H1 (cell line): ENCODE measurements at places on chromosomes 1 and 21.

GRCh38 chr21:31752352-31752751, 20.4 kb upstream of the SCAF4 start:
- no peak for DNase-seq

DNA sequence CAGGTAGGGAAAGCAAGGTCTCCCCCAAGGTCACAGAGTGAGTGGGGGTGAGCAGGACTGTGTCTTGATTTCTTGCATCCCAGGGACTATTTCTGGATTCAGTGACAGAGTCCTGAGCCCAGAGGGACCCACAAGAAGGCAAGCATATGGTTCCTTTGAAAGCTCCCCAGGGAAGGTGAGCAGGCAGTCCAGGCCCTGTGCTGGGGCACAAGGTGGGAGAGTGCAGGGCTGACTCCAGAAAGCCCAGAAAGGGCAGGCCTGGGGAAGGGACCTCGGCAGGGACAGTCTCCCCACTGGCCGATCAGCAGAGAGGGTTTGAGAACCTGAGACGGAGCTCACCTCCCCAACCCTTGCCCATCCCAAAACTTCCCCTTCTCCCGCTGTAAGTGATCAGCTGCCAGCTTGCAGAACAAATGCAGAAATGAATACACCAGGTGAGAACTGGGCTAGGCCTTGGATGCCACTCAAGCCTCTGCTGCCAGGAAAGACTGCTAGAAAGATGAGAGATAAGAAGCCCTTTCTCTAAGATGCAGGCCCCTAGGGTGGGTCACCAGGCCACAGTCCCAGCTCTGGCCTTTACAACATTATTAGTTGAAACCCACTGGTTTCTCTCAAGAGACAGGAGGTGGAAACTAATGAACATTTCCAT, 121.0 kb downstream of the GLIS1 start:
- DNase-seq, result no peak

GRCh38 chr1:26692793-26693490, 2.9 kb upstream of the ARID1A start:
- DNase-seq, result peak; percentile 93

GRCh38 chr1:19010995-19011844, 54.7 kb upstream of the IFFO2 start:
- peak; percentile 69 for DNase-seq

GRCh38 chr21:43644609-43645008, 14.7 kb downstream of the HSF2BP start:
- DNase-seq, result no peak

GRCh38 chr1:42035205-42035829, 116.6 kb upstream of the HIVEP3 start:
- peak; percentile 85 for DNase-seq

- DNase-seq, result no peak
Observed at GRCh38 chr1:31152181-31152795, 86.8 kb upstream of the PUM1 start.
